Activated naive CD4-positive, alpha-beta T cell treated with anti-CD3 and anti-CD28 coated beads, Interleukin-2, amount 10 ng/mL, durations not matched to agents 5 hours and 36 hours (primary cell): ENCODE measurements at places on chromosomes 2 and 18. TPM values are rescaled to one million over a fixed set of nuclear protein-coding genes. Genes with fewer than 3 reads are reported as not detected.

PROM2 gene
- total RNA-seq, result 0.40 TPM

C2orf80 gene
- total RNA-seq, result not detected

KCNE4 gene
- not detected for total RNA-seq

SOX11 gene
- total RNA-seq, result not detected

MC5R gene
- total RNA-seq, result not detected

STPG4 gene
- 0.34 TPM for total RNA-seq

ERMN gene
- total RNA-seq, result 3.1 TPM

AQP12B gene
- total RNA-seq, result not detected

CTDP1 gene
- total RNA-seq, result 41.6 TPM
